Stimulated activated CD4-positive, alpha-beta T cell treated with anti-CD3 and anti-CD28 coated beads, Interleukin-4, amount 100 ng/mL, for 48 hours (primary cell): ENCODE measurements at places on chromosomes 6 and 20.
A peak's percentile ranks its signal among the peaks of the same experiment; 100 is the strongest.

GRCh38 chr6:137677709-137678108 lies 183.5 kb upstream of the OLIG3 start:
- DNase-seq: no peak

DNA sequence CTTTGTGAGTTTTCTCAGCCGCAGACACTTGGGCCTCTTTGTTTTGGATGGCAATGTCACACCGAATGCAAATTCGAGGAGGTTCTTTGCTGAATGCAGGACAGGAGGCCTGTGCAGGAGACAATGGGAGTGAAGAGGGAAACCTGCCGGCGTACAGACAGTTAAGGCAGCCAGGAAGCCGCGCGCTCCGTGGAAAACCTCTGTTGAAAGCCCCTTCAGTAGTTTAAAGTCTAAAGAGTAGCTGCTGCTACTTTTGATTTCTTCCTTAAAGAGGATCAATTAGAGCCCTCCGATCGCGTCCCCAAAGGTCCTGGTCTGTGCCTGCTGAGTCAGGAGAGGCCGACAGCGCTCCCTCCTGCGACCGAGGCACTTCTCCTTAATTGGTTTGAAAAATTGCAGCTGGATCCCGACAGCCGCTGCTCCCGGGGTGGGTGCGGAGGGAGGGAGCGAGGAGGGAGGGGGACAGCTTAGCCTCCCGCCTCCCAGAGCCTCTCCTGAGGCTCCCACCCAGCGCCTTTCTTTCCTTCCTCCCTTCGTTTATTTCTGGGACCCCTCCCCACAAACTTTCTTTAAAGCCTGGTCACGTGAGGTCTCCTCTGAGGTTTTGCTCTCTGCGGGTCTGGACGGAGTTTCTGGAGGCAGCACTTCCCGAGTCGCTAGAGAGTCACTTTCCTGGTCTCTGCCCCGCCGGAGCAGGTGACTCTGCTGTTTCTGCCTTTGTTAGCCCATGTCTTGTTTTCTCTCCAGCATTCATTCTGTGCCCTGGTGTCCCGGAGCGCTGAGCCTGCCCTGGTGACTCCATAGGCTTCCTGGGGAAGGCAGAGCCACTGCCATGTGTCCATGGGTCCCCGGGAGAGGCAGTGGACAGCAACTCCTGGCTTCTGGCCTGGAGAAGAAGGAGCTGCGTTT lies 22.3 kb upstream of the RPP40 start:
- DNase-seq: no peak

DNA sequence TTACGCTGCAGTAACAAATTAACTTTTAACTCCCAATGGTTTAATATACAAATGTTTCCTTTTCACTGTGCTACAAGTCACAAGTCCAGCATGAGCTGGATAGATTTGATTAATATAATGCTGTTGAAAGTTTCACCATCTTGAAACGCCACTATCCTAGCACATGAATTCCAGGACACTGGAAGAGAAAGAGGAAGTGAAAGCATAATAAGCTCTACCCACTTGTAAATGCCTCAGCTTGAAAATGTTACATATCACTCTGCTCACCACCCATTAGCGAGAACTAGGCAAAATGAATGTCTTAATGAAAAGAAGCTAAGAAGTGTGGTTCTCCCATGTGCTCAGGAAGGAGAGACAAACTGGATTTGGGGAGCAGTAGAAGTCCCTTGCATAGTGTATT lies 46.9 kb downstream of the PCSK2 start:
- DNase-seq: no peak

DNA sequence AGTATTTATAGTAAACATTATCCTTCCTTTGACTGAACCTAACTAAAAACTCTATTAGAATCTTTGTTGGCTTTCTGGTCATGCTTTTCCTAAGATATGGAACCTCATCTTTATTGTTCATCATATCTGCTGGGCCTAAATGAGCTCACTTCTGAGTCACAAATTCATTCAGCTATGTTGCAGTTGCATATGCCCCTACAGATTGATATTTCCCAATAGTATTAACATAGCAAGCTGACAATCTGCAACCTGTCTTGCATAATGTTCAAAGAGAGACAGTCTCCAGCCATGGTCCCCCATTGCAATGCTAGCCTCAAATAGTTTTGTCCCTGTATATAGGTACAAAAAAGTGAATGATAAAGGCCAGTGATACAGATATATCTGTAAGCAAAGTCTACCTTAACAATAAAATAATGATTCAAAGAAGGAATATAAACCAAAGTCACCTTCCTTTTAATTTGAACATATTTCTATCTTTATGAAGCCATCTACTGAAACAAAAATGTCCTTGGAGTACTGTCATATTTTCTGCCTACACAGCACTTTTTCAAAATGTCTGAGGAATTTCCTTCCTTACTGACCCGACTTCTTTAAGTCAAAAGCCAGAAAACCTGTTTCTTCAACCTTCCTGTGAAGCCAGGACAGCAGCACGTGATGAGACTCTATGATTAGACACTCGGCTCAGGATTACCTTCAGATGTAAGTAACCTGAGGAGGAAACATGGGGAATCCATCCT lies 140.7 kb downstream of the UBE3D start:
- no peak for DNase-seq

DNA sequence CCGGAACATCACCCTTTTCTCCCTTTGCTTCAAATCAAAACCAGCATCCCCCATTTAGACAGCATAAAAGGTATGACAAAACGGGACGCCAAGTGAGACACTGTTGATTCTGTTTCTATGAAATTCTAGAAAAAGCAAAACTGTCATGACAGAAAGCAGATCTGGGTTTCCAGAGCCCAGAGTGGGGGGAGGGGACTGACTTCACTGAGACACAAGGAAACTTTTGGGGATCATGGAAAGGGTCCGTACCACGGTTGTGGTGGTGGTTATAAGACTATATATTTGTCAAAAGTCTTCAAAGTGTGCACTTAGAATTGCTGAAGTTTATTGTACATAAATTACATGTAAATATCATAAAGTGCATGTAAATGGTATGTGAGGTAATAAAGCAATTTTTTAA lies 82.6 kb downstream of the SLC22A3 start:
- no peak for DNase-seq

DNA sequence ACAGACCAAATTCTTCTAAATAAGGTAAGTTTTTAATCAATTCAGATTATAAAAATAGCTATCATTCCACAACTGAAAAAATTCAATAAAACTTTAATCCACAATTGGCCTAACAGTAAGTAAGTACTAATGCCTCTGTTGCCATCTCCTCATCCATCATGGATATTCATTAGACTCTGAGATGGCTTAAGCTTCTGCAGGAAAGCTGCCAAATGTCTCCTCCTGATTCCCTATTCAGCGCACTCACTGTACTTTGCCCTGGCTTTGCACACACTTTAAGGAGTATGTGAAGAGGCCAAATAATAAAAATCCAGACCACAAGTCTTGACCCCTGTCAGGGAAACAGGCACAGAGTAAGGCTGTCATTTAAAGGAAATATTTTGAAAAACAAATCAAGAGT lies 23.6 kb downstream of the PGM3 start:
- DNase-seq: no peak

DNA sequence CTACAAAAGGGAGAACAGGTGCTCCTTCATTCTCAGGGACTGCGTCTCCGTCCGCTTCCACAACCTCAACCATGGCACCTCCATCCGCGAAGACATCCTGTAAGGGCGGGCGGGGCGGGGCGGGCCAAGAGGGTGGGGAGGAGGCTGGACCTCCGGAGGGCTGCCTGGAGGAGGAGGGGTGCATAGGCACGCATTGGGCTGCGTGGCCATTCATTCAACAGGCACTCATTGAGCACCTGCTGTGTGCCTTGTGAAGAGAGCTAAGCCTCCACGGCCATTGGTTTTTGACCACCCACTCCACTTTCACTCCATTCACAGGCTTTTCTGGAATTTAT lies 435 bp downstream of the ZSWIM3 start:
- DNase-seq: no peak

DNA sequence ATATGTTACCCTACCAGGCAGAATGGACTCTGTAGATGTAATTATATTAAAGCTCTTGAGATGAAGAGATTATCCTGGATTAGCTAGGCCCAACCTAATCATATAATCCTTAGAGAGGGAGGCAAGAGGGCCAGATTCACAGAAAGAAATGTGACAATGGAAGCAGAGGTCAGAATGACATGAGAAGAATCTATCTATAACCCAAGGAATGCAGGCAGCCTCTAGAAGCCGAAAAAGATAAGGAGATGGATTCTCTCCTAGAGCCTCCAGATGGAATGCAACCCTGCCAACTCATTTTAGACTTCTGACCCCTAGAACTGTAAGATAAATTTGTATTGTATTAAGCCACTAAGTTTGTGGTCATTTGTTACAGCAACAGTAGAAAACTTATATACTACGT lies 12.3 kb downstream of the PXT1 start:
- no peak for DNase-seq

DNA sequence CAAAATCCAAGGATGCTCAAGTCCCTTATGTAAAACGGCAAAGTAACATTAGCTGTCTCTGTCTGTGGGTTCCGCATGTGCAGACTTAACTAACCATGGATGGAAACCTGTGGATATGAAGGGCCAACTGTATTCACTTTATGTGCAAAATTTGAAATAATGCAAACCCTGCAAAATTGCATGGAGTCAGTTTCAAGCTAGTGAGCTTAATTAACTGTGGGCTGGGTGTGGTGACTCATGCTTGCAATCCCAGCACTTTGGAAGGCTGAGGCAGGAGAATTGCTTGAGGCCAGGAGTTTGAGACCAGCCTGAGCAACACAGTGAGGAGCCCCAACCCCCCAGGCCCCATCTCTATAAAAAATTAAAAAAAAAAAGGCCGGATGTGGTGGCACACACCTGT lies 81.4 kb downstream of the ANKS1A start:
- no peak for DNase-seq

- DNase-seq: no peak
Measured at GRCh38 chr6:13544454-13545186, 29.8 kb upstream of the SIRT5 start.

GRCh38 chr6:142413111-142413510 lies 111.3 kb downstream of the ADGRG6 start:
- DNase-seq: no peak

DNA sequence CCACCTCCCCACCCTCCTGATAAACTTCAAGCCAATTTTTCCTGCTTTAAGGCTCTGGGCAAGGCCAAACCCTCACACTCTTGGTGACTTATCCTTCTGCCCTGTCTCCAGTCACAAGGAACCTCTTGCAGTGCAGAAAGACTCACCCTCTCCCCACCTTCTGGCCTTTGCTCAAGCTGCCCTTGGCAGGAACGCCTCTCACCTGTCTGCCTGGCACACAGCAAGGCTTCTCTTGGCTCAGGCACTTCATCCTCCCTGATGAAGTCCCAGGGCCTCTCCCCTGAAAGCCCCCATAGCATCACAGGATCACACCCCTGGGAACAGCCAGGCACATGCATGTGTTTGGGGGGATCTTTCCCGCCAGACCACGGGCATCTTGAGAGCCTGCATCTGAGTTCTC lies 68.8 kb upstream of the NNAT start:
- DNase-seq: no peak

- no peak for DNase-seq
Measured at GRCh38 chr6:130982941-130983456, 80.0 kb downstream of the EPB41L2 start.

DNA sequence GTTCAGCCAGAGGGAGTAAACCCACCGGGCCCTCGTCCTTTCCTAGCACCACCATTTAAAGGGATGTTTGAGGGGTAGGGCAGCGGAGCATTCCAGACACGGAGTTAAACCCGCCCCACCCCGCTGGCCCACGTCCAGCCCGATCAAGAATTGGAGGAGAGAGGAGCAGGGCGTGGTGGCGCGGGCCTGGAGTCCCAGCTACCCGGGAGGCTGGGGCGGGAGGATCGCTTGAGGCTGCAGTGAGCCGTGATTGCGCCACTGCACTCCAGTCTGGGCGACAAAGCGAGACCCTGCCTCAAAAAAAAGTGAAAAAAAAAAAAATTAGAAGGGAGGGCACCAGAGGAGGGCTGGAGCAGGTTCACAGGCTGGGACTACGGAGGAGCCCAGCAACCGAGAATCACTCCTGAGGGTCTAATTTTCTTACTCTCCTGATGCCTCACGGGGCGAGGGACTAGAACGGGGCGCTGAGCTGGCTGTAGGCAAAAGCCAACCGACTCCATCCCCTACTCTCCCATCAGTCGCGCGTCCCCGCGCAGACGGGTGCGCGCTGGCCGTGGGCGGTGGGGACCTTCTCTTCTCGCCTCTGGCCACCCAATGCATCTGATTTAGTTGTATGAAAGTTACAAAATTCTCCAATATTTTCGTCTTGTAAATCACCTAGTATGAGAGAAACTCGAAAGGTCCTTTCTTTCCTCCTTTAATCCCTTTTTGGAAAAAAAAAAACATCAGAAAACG lies 6.1 kb upstream of the HSPA1B start:
- DNase-seq: peak; percentile 72

GRCh38 chr20:34282041-34282440 lies 21.1 kb downstream of the AHCY start:
- DNase-seq: no peak

- peak; percentile 20 for DNase-seq
Measured at GRCh38 chr20:5557123-5557522, 193.1 kb upstream of the SHLD1 start.

DNA sequence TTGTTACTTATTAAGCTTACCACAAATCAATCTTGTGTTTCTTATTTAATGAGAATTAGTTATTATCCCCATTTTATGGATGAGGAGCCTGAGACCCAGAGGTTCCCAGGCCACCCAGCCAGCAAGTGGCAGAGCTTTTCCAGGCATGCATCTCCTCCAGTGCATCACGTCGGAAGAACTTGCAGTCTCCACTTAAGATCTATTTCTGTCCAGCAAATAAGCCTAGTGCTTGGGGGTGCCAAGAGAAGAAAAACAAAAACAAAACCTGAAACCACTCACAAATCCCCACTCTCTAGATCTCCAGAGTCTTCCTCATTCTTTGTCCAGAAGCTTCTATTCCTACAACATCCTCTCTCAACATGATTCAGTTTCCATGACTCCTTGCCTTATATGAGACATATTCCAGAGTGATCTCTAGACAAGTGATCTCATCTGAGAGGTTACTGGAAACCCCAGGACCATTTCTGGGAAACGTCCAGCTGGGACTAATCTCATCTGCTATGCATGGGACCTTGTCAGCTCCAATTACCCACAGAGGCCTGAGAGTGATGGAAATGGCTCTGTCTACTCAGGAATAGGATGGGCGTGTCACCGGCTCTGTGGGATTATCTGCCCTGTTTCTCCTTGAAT lies 4.1 kb downstream of the GUCA1B start:
- DNase-seq: no peak

DNA sequence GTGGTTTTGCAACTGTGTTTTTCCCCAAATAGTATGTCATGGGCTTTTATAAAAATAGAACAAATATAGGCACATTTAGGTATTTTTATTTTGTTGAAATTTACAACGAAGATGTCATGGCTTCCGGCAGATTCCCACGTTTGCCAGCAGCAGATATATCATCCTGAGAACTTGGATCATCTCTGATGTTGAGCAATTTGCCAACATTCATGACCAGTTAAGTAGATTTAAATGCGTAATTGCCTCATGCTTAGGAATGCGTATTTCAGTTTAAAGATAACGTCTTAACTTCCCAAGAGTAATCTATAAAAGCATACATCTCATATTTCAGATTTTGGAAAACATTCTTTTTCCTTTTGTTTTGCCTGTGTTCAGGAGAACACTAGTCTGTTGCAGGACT lies 457.8 kb downstream of the QKI start:
- no peak for DNase-seq
